Fibroblast of lung (primary cell): ENCODE measurements at places on chromosomes 2 and 18.

GRCh38 chr2:205673312-205673711 lies 9.0 kb upstream of the NRP2 start:
- no peak for DNase-seq

- peak; percentile 40 for DNase-seq
Measured at GRCh38 chr2:132384491-132385151, 32.0 kb upstream of the GPR39 start.

- peak; percentile 98 for DNase-seq
Measured at GRCh38 chr2:189285962-189286645, 106.5 kb upstream of the COL5A2 start.

DNA sequence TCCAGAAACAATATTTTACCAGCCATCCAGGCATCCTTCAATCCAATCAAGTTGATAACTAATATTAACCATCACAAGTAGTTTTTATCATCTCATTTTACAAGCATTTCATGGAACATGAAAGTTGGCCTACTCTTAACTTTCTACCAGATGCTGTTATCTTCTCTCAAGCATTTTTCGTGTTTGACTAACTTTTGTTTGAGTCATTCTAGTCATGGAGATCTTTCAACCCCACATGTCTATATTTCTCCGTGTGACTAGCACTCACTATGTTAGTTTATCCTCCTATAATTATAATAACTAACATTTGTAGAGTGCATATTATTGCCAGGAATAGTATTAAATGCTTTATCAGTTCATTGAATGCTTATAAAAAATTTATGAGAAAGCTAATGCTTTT lies 307.0 kb upstream of the CWC22 start:
- DNase-seq: peak; percentile 68

DNA sequence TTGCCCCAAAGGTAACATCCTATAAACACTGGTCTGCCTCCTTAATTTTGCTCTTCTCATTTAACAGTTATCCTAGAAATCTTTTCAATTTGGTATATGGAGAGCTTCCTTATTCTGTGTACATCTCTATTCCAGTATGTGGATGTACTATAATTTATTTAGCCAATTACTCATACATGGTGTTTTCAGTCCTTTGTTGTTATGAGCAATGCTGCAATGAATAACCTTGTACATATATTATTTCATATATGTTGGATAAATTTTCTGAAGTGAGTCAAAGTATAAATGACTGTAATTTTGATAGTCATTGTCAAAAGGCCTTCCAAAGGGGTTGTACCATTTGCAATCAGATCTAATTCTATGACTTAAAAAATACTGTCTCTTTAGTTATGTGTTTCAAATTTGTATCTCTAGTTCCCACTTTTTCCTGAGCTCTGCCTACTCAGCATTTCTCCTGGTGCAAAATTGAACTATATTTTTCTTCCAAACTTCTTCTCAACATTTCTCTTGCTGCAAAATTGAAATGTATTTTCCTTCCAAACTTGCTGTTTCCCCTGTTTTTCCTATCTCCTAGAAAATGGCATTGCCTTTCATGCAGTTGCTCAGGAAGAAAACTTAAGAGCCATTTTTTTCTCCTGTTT lies 153.3 kb upstream of the OTX1 start:
- no peak for DNase-seq

DNA sequence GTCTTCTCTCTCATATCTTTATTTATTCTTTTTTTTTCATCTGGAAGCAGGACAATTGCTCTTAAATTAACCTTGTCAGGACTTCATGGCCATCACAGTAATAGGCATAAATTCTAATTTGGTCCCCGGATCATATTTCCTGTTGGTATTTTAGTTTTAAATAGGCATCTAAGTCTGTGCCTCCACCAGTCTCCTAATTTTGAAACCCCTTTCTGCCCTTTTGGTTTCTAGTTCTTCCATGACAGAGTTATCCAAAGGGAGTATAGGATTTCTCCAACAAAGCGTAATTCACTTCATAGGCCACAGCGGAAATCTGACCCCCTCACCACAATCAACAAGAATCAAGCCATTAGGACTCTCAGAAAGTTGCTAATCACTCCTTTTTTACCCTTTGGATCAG lies 3.8 kb downstream of the EPHA4 start:
- DNase-seq: no peak

- no peak for DNase-seq
Measured at GRCh38 chr2:102044967-102045489, 53.3 kb downstream of the IL1R2 start.

DNA sequence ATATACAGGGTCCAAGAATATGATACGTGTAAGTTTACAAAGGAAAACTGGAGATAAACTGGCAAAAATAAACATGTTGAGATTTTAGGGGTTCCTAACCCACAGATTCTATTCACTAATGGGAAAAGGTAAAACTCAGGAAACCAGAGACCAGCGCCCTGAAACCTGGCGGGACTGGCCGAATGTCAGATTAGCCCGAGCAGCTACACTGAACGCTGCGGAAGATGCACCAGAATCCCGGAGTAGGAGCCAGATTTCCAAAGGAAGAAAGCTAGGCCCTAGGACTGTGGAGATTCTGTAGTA lies 679 bp upstream of the WDR75 start:
- no peak for DNase-seq

DNA sequence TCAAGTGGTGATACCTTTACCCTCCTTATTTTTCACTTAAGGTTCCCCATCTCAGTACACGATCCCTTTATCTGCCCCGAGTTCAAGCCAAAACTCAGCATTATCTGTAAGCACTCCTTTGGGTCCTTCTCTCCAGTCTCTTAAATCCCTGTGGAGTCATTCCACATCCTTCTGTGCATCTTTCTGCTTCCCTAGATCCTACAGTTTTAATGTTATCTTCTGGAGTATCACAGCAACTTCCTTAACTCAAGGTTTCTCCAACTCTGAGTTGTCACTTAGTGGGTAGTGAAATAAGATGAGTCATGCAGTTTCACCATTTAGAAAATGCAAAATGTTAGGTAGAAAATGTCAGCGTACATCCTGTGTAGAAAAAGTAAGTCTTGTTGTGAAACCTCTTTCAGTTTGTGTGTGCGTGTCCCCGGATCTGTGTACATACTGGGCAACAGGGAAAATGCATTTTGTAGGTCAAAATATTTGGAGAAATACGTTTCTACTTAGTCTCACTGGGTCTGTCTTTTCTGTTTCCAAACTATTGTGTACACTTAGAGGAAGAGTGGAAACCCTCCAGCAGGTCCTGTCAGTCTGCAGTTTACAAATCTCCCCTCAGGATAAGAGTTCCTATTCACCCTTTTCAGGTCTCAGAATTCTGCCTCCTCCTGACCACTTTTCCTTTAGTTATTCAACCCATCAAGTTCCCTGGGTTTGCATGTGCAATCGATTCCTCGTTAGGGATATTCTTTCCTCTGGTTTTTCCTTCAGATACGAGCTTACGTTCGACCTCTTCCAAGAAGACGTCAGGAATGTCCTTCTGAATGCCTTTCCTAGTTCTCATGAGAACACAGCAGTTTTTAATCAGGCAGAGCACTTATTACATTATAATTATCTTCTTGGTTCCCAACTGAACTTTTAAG lies 154.8 kb downstream of the TGIF1 start:
- peak; percentile 97 for DNase-seq

- no peak for DNase-seq
Measured at GRCh38 chr2:207352978-207353671, 176.6 kb upstream of the CREB1 start.

GRCh38 chr18:48186131-48186766 lies 222.9 kb downstream of the ZBTB7C start:
- DNase-seq: no peak
